ENCODE measurements at places on chromosomes 2 and 18.

- DNase-seq = no peak
Observed at GRCh38 chr2:21676041-21676440, 552.3 kb downstream of the TDRD15 start.

- DNase-seq = no peak
Observed at GRCh38 chr2:200577027-200577426, 8.8 kb upstream of the AOX1 start.

DNA sequence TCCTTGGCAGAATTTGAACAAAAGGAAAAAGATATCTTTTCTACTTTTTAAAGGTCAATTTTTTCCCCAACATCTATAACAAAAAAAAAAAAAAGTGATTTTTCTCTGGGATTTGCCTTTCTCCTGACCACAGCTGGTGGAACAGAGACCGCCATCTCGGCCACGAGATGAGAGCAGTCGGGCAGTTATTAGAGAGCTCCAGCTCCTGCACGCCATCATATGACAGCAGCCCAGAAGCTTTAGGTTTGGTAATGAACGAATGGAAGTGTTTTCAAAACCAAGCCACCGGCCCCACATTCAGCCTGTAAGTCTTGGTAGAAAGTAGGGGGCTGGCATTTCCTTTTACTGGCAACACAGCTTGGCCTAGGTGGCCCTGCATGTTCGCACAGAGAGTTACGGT lies 94.9 kb upstream of the FZD7 start:
- no peak for DNase-seq

GRCh38 chr2:64595397-64596176 lies 58.1 kb downstream of the SERTAD2 start:
- no peak for DNase-seq

GRCh38 chr2:160411167-160411566 lies 82.4 kb downstream of the RBMS1 start:
- no peak for DNase-seq

- no peak for DNase-seq
Observed at GRCh38 chr2:45293182-45293581, 283.9 kb upstream of the SIX2 start.

- no peak for DNase-seq
Observed at GRCh38 chr18:11607906-11608305, 1.5 kb upstream of the SLC35G4 start.

DNA sequence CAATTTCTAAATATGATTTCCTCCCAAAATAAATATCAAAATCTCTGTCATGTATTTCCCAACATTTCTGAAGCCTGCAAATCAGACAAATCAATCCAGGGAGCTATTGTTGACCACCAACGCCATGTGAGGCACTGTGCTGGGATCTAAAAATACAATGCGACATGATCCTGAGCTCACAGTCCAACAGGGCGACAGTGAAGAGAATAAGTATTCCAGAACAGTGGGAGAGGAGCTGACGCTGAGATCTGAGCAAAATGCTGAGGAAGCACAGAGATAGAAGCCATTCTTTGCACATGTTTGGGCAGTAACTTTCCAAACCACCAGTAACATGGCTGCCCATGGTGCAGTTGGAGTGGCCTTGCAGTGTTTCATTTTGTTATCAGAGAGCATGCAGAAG lies 412.5 kb downstream of the LRATD1 start:
- DNase-seq = no peak

- DNase-seq = no peak
Observed at GRCh38 chr2:128103407-128103806, 12.4 kb downstream of the UGGT1 start.

GRCh38 chr18:23380001-23380550 lies 73.0 kb upstream of the RIOK3 start:
- DNase-seq = no peak

GRCh38 chr2:90207454-90208058 lies 1516.1 kb downstream of the RPIA start:
- DNase-seq = peak; percentile 9

DNA sequence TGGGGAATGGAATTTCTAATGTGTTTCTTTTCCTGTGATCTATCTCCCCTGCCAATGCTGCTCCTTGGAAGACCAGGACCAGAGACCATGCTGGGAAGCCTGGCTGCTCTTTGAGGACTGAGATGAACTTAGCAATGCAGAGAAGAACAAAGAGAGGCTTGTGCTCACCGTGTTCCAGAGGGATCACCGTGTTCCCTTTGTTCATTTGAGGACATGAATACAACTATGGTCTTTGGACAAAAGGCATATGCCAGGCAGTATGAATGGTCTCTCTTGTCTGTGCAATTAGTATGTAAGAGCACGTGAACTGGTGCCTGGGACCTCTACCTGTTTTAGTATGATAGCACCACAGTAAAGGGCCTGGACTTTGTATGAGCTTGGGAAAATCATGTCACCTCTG lies 139.9 kb downstream of the TDRD15 start:
- no peak for DNase-seq

- no peak for DNase-seq
Observed at GRCh38 chr2:17792515-17792914, 23.7 kb upstream of the MSGN1 start.

- no peak for DNase-seq
Observed at GRCh38 chr2:241563981-241564595, 5.5 kb downstream of the BOK start.

GRCh38 chr2:157838442-157839161 lies 37.5 kb downstream of the ACVR1 start:
- no peak for DNase-seq

GRCh38 chr2:110755491-110756078 lies 23.2 kb downstream of the ACOXL start:
- no peak for DNase-seq

GRCh38 chr18:13137670-13138419 lies 80.7 kb upstream of the LDLRAD4 start:
- no peak for DNase-seq

DNA sequence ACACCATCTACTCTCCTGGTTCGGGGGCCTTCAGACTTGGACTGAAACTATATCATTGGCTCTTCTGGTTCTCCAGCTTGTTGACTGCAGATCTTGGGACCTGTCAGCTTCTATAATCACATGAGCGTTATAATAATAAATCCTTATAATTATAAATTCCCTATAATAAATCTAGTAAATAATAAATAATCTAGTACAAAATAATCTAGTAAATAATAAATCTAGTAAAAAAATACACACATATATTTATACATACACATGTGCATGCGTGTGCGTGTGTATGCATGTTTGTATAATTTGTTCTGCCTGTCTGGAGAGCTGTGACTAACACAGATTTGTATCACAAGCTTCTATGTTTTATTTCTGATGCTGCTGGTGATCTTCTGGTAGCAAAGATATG lies 40.8 kb downstream of the KATNAL2 start:
- DNase-seq = no peak

DNA sequence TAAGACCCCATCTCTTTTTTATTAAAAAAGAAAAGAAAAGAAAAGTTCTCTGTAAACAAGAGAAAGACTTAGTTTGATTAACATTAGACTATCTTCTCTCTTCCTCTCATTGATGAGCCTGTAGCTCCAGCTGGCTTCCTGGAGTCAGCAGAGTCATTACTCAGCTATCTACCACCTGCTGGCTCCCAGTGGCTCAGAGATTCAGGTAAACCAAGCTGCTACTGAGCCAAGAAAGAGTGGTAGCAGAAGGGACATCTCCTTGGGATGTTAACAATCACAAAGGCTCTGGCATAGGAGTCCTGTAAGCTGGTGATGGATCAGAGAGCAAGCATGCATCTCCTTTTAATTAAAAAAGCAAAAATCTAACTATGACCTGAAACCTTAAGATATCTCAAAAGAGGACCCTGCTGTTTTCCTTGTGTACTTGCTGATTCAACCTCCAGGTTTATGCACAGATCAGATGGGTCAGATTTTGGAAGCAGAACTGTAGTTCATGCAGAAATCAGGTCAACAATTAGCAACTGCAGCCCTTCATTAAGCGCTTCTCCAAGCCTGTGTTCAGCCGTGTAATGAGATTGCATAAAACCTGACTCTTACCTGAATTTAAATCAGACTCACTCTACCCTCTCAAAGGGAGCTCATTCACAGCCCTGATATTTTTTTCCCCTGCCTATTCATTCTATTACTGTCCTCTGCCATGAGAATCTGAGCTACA lies 225.8 kb downstream of the RNF152 start:
- no peak for DNase-seq

DNA sequence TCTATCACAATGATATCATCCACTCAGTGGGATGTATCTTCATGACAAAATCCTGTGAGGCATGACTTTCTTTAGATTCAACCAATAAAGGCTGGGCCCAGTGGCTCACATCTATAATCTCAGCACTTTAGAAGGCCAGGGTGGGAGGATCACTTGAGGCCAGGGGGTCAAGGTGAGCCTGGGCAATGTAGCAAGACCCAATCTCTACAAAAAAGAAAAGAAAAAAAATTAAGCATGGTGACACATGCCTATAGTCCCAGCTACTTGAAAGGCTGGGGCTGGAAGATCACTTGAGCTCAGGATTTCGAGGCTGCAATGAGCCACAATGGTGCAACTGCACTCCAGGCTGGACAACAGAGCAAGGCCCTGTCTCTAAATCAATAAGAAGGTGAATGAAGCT lies 68.0 kb downstream of the PLB1 start:
- DNase-seq = no peak

DNA sequence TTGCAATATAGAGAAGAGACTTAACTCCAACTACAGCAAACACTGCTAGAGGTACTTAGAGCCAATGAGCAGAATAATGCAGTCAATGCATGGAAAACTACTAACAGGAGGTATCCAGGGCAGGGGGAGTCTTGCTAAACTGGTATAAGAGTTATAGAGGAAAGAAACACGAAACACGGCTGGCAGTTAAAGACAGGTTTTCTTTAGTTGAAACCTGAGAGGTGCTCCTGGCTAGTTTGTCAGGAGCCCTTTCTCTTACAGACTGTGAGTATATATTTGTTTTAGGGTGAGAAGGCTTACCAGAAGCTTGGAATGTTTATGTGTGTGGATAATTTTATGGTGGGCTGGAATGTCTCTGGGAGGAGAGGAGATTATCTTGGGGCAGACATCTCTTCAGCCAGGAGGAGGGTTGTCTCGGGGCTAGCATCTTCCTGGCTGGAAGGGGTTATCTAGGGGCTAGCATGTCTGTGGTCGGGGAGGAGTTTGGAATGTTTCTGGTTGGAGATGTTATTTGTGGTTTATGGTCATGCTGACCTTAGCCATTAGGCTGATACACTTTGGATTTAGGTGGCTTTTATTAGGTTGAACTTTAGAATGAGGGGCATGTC lies 1048.8 kb downstream of the DPP10 start:
- DNase-seq = no peak

DNA sequence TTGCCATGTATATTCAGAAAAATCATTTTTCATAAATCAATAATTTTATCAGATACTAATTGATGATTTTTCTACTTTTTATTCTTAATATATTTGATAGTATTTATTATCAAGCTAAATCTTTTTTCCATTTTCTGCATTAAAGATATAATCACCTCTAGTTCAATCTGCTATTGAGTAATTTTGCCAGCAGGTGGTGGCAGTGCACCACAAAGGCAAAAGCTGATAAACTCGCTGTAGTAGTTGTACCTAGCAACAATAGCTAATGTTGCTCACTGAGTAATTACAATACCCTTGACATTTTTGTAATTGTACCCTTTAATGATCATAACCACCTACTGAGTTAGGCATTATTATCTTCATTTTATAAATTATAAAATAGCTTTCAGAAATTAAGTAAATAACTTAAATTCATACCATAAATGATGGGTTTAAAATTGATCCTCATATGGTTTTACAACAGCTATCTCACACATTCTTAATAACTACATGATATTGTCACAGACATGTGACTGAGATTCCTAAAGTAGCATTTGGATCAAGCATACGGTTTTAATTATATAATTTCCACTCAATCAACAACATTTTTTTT lies 52.0 kb upstream of the CALCRL start:
- peak; percentile 27 for DNase-seq

GRCh38 chr2:24594283-24594682 lies 103.2 kb downstream of the NCOA1 start:
- no peak for DNase-seq

DNA sequence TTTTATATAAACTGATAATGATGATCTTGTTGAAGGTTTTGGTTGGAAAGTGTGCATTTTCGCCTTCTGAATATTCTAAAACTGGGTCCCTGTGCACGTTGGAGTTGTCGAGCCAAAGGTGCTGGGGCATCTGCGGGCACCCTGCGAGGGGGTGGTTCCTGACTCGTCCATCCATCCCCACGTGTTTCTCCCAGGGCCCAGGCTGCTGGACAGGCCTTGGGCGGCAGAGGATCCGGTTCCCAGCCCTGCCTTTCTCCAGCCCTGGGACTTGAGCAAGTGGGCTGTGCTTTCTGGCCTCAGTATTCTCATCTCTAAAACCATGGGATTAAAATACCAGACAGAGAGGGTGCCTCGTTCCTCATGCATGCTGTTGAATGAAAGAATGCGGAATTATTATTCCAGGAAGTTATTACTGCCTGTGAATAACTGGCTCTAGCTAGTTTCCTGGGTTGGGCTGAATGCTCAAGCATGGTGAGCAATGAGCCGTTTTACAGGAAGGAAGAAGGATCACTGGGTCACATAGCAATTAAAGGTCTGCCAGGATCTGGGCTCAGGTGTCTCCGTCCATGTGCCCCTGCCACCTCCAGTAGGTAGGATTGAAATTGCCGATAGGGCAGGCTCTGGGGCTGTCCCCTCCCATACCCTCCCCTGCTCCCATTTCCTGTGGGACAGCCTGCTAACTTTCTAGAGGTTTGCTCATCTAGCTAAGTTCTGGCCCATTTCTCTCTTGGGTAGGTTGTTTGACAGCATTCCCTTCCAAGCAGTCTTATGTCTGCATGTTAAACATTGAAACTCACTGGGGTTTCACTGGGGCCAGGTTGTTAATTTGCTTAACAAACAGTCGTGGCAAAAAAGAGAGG lies 77.2 kb upstream of the HS6ST1 start:
- no peak for DNase-seq

- no peak for DNase-seq
Observed at GRCh38 chr2:26059542-26059941, 25.7 kb downstream of the RAB10 start.

- no peak for DNase-seq
Observed at GRCh38 chr2:126661702-126662500, 5.9 kb downstream of the GYPC start.

DNA sequence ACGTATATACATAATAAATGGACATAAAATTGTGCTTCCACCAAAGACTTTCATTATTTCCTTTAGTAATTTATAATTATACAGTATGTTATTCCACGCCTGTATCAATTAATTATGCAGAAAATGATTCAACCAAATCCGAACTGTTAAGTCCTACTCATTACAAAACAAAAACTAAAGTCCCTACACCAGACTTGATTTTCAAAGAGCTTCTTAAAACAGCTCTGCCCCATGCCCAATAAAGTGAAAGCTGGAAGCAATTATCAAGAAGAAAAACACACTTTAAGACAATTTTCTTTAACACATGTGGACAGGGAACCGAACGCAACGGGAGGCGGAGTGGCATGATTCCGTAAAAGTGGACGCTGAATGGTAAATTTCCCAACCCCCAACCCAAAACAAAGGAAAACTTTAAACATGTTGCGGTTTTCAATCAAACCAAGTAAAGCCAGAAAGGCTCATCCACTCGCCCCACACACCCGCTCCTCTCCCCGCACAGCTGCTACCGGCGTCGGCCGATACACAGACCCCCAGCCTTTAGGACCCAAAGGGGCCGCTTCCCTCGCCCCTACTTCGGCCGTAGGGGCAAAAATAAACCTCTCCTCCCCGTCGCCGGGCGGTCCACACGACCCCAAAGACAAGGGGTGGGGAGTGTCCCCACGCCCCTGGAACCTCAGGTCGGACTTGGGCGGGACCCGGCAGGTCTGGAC lies 705 bp downstream of the YES1 start:
- no peak for DNase-seq
